Activated CD8-positive, alpha-beta T cell treated with anti-CD3 and anti-CD28 coated beads for 36 hours (primary cell): ENCODE measurements at places on chromosomes 2 and 18. TPM values are rescaled to one million over a fixed set of nuclear protein-coding genes. Genes with fewer than 3 reads are reported as not detected.

DNA sequence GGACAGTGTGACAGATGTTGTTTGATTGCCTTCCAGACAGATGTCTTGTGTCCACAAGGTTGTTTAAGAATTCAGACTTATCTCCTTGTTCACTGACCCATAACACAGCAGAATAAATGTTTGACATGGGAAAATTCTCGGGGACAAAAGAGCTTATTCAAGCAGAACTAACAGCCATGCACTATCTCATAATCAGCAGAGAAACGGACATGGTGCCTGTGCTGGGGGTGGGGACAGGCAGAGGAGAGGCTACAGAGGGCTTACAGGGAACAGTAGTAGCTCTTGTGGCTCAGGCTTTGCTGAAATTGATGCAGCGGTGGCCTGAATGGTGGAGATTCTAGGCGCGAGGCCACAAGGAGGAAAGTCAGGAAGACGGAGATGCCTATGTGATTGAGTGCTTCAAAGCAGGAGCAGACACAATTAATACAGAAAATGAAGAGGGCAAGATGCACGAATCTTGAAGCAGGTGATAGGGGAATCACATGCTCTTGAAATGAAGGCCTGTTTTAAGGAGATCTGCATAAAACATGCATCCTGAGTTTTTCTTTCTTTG, 62.0 kb upstream of the CAB39 start:
- peaks cover 42% of the 10 kb centered on the region for H3K4me1 ChIP-seq
- H3K27ac ChIP-seq: no peak overlapping the region
- no peak overlapping the region for H3K4me3 ChIP-seq
- no peaks in the 10 kb centered on the region for H3K27me3 ChIP-seq
- DNase-seq: no peak
- H3K36me3 ChIP-seq: no peaks in the 10 kb centered on the region

GRCh38 chr18:79354350-79354749, 41.4 kb upstream of the NFATC1 start:
- no peaks in the 10 kb centered on the region for H3K27me3 ChIP-seq
- H3K4me1 ChIP-seq: no peaks in the 10 kb centered on the region
- DNase-seq: no peak
- no peak overlapping the region for H3K27ac ChIP-seq
- peaks cover 6% of the 10 kb centered on the region for H3K36me3 ChIP-seq

GRCh38 chr2:230868947-230869913, 4.5 kb downstream of the ITM2C start:
- H3K36me3 ChIP-seq: no peaks in the 10 kb centered on the region
- DNase-seq: no peak
- H3K27ac ChIP-seq: no peak overlapping the region
- H3K4me3 ChIP-seq: no peak overlapping the region
- peaks cover 52% of the 10 kb centered on the region for H3K4me1 ChIP-seq

The LRRC30 gene
- total RNA-seq: not detected

GRCh38 chr18:34729264-34729663, 19.2 kb downstream of the DTNA start:
- H3K4me1 ChIP-seq: peaks cover 2% of the 10 kb centered on the region
- DNase-seq: peak; percentile 9
- H3K27me3 ChIP-seq: peaks cover 7% of the 10 kb centered on the region
- no peak overlapping the region for H3K27ac ChIP-seq

GRCh38 chr2:215002500-215002899, 135.9 kb downstream of the ABCA12 start:
- H3K36me3 ChIP-seq: no peaks in the 10 kb centered on the region
- no peaks in the 10 kb centered on the region for H3K27me3 ChIP-seq
- no peak overlapping the region for H3K4me3 ChIP-seq
- peak; percentile 12 for DNase-seq
- no peak overlapping the region for H3K27ac ChIP-seq
- H3K4me1 ChIP-seq: no peaks in the 10 kb centered on the region

- H3K36me3 ChIP-seq: no peaks in the 10 kb centered on the region
- H3K4me3 ChIP-seq: no peak overlapping the region
- no peaks in the 10 kb centered on the region for H3K4me1 ChIP-seq
- DNase-seq: no peak
- H3K27ac ChIP-seq: no peak overlapping the region
- no peaks in the 10 kb centered on the region for H3K27me3 ChIP-seq
Observed at GRCh38 chr2:239476029-239476756, 75.4 kb upstream of the HDAC4 start.

DNA sequence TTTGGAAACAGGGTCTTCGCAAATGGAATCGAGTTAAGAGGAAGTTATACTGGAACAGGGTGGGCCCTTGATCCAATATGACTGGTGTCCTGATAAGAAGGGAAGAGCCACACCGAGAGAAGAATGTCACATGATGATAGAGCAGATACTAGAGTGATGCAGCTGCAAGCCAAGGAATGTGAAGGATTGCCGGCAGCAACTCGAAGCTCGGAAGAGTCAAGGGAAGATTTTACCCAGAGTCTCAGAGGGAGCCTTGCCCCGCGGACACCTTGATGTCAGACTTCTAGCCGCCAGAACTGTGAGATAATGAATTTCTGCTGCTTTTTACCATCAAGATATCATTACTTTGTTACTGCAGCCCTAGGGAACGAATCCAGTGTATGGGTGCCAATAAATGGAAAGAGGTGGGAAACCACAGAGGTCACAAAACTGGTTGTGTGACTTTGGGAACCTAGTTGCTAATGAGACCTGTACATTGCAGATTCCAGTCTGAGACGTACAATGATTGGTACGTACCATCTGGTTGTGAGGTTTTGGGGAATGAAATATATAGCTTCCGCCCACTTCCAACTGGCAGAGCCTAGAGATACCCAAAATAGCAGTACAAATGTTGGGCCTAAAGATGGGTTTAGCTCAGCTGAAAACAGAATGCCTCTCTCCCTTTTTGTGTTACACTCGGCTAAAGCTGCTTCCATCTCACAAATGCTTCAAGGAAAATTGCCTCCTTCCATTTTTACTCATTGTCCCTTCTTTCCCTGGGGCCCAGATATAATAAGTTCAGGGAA, 28.6 kb upstream of the VWA3B start:
- no peak overlapping the region for H3K4me3 ChIP-seq
- H3K4me1 ChIP-seq: no peaks in the 10 kb centered on the region
- DNase-seq: no peak

GRCh38 chr2:40213619-40214018, 238.3 kb downstream of the SLC8A1 start:
- H3K27ac ChIP-seq: no peak overlapping the region
- H3K4me3 ChIP-seq: no peak overlapping the region
- H3K4me1 ChIP-seq: peaks cover 23% of the 10 kb centered on the region
- no peaks in the 10 kb centered on the region for H3K27me3 ChIP-seq

- H3K36me3 ChIP-seq: no peaks in the 10 kb centered on the region
- DNase-seq: no peak
- no peak overlapping the region for H3K27ac ChIP-seq
- H3K4me1 ChIP-seq: peaks cover 15% of the 10 kb centered on the region
- no peak overlapping the region for H3K4me3 ChIP-seq
Observed at GRCh38 chr2:54726431-54726830, 3.0 kb downstream of the EML6 start.

The FBXO48 gene
- 1.4 TPM for total RNA-seq

GRCh38 chr2:48250943-48251342, 279.0 kb upstream of the STON1 start:
- H3K4me1 ChIP-seq: peaks cover 17% of the 10 kb centered on the region
- no peak overlapping the region for H3K27ac ChIP-seq
- DNase-seq: peak; percentile 17
- no peaks in the 10 kb centered on the region for H3K27me3 ChIP-seq
- H3K4me3 ChIP-seq: no peak overlapping the region

DNA sequence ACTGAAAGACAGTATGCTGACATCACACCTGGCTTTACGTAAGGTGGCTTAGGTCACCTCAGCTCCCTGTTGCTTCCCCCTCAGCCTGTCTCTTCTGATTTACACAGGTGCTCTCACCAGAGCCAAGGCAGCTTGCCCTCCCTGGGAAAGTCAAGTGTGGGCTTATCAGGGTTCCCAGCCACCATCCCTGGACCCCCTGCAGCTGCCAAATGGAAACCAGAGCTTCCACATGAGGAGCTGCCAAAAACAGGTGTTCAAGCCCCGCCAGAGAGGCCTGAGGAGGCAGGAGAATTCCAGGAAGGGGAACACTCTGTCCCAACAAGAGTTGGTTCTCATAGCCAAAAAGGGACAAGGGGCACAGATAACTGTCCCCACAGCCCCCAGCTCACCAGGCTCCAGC, 266.7 kb downstream of the ATAD2B start:
- no peak for DNase-seq
- H3K27ac ChIP-seq: no peak overlapping the region
- no peak overlapping the region for H3K4me3 ChIP-seq
- peaks cover 7% of the 10 kb centered on the region for H3K4me1 ChIP-seq
- no peaks in the 10 kb centered on the region for H3K36me3 ChIP-seq
- peaks cover 11% of the 10 kb centered on the region for H3K27me3 ChIP-seq

The UGT1A4 gene
- total RNA-seq: not detected

- H3K36me3 ChIP-seq: no peaks in the 10 kb centered on the region
- H3K4me3 ChIP-seq: no peak overlapping the region
- no peaks in the 10 kb centered on the region for H3K27me3 ChIP-seq
- no peak overlapping the region for H3K27ac ChIP-seq
- DNase-seq: no peak
Observed at GRCh38 chr2:21754164-21754788, 630.5 kb downstream of the TDRD15 start.

- no peak overlapping the region for H3K27ac ChIP-seq
- H3K4me1 ChIP-seq: no peaks in the 10 kb centered on the region
- no peak overlapping the region for H3K4me3 ChIP-seq
- no peaks in the 10 kb centered on the region for H3K36me3 ChIP-seq
Observed at GRCh38 chr2:83365476-83365875, 1093.6 kb downstream of the SUCLG1 start.

The R3HDM1 gene
- total RNA-seq: 75.8 TPM

The MDH1B gene
- 0.56 TPM for total RNA-seq

- no peak for DNase-seq
- H3K36me3 ChIP-seq: peaks cover 54% of the 10 kb centered on the region
- H3K4me3 ChIP-seq: no peak overlapping the region
Observed at GRCh38 chr18:36141576-36141975, 11.9 kb downstream of the ELP2 start.

DNA sequence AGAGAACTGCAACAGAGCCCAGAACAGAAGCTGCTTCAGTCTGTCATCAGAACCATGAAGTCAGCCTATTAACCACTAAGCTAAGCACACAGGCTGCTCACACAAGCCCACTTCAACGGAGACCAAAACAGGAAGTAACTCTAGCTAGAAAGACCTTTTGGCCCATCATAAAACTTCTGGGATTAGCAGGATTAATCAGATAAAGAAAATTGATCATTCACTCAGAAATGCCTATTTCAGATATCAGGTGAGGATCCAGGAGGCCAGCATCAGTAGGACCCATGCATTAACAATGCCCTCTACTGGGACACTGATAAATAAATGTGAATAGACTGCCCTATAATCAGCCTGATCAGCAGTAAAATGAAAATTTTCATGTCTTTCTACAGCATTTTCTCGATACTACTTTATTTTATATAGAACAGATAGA, 101.4 kb downstream of the WDPCP start:
- no peaks in the 10 kb centered on the region for H3K36me3 ChIP-seq
- no peaks in the 10 kb centered on the region for H3K27me3 ChIP-seq
- DNase-seq: no peak
- H3K27ac ChIP-seq: no peak overlapping the region
- H3K4me1 ChIP-seq: peaks cover 3% of the 10 kb centered on the region

The COL4A4 gene
- total RNA-seq: not detected

- H3K27me3 ChIP-seq: peaks cover 23% of the 10 kb centered on the region
- H3K27ac ChIP-seq: no peak within 1 kb of the TSS
- H3K4me1 ChIP-seq: no peaks in the 10 kb centered on the region
Observed at GRCh38 chr2:153871231-153872221, at the start of gene GALNT13. Gene GALNT13, plus strand, starts transcription at chr2:153871922.
